ENCODE measurements at places on chromosomes 12 and 14. TPM values are rescaled to one million over a fixed set of nuclear protein-coding genes. Genes with fewer than 3 reads are reported as not detected.

Gene PLEKHD1
- 0.05 TPM for total RNA-seq

Gene MIPOL1
- total RNA-seq: 11.9 TPM

Gene RNF212B
- total RNA-seq: not detected

Gene KRT2
- not detected for total RNA-seq

Gene GPX2
- not detected for total RNA-seq

Gene PRB3
- total RNA-seq: not detected

All from A375 (cell line).